ENCODE measurements at places on chromosomes 16 and 17. TPM values are rescaled to one million over a fixed set of nuclear protein-coding genes. Genes with fewer than 3 reads are reported as not detected.

DNA sequence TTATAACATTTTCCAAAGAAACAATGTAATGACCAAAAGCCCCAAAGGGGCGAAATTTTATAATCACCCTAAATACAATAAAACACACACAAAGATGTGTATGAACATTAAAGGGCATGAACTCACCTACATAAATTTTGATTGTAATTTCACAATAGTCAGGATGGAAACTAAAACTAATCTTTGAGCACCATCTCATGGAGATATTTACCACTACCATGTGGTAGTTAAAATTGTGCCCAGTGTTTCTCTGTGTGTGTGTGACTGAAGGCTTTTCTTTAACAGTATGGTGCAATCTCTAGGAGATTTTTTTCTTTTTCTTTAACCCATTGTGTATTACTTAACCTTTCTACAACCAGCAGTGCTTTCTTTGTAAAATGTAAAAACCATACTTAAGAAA, 19.7 kb upstream of the MEIOC start:
- no peak for DNase-seq

DNA sequence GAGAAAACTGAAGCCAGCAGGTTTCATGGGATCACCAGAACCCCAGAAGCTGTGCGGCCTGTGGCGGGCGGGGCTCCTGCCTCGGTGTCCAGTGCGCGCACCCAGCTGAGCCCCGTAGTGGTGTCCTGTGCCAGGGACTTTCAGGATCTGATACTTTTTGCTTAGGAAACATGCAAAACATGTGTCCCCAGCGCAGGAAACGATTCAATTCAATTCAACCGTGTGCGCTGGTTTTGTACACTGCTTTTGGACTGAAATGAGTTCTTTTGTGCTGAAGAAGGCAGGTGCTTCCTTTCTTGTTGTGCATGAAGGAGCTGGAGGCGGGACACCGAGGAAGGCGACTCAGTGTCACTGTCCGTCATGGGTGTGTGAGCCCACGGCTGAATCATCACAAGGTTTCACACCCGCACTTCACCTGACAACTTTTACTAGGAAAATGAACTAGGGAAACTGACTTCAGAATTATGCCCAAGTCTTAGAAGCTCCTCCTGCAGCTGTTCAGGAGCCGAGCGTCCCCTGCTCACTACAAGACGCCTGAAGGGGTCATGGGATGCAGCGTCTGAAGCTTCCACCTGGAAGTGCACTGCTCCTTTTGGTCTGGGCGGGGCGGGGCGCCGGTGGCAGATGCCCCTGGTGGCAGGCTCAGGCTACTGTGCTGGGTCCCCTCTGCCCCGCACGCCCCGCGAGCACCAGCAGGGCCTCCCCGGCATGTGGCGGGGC, 31.4 kb upstream of the ZNF750 start:
- no peak for DNase-seq

DNA sequence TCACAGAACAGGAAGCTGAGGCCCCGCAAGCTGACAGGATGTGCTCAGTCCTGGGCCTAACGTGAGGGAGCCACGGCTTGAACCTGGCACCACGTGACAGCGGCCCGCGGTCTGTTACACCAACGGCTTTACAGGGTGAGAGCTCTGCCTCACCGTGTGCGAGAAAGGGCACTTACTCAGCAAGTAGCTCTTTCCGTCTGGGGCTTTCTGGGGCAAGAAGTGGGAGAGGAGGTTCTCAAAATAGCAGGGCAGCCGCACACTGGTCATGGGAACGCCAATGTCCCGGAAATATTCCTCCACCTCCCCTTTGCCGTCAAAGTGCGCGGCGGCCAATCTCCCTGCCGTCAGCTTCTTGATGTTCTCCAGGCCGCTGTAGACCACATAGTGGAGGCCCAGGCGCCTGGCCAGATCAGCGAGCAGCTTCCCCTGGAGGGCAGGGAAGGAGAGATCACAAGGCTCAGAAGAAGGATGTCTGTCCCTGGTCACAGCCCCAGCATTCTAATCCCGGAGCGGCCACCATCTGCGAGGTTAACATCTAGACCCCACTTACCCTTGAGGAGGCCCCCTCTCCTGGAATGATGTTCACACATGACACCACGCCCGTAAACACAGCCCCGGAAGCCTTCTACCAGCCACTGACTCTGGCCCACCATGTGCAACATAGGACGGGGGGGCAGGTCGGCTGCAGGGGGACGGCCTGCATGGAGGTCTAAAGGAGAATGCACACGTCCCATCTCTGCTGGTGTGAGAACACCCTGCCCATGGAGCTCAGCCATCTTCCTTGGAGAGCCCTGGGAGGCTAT, 8.2 kb downstream of the NMRAL1 start:
- DNase-seq = no peak

GRCh38 chr17:18860161-18860972, 2.4 kb downstream of the PRPSAP2 start:
- no peak for DNase-seq

GRCh38 chr16:49701789-49702494, 154.0 kb downstream of the ZNF423 start:
- DNase-seq = no peak

- DNase-seq = no peak
Observed at GRCh38 chr17:74852237-74853047, 7.2 kb downstream of the GRIN2C start.

DNA sequence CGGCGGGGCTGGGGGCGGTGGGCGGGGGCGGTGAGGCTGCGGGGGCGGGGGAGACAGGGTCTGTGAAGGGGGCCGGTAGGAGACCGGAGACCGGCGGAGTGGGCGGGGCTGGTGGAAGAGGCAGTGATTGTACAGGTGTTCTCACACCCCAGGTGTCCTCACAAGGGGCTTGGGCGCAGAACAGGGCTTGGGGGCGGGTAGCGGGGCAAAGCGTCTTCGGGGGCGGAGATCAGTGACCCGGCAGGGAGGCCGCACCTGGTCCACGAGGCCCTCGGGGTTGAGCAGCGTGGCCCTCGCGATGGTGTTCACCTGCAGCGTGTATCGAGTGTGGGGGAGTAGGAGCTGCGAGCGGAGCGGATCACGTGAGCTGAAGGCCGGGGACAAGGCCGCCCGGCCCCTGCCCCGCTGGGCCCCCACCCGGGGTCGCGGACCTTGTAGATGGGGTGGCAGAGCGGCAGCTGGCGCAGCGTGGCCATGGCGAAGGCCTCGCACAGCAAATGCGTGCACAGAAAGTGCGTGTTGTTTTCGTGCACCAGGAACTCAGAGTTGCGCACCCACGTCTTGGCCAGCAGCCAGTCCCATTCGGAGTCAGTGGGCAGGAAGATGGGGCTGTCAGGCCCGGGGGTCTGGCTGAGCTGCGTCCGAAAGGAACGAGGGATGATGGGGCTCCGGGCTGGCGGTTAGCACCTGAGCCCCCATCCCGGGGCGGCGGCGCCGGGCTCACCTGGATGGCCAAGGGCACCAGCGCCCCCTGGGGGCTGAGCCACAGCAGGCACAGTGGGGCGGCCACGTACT, 8.5 kb downstream of the ALOXE3 start:
- DNase-seq = no peak

DNA sequence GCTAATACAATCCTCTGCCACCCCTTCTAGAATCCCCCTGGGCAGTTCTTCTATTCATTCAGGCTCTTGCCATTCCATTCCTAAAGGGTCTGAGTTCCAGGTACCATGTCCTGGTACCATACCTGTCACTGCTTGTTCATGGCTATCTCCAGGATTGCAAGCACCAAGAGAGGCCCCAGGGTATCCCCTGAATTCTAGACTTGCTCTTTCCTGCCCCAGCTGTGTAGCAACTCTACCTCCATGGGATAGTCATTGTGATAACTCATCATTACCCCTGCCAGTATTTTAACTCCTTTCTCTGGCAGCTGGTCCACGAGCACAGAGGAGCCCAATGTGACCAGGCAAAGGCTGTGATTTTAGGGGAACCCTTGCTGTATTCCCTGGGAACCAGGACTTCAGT, 143.7 kb upstream of the CDH5 start:
- no peak for DNase-seq

DNA sequence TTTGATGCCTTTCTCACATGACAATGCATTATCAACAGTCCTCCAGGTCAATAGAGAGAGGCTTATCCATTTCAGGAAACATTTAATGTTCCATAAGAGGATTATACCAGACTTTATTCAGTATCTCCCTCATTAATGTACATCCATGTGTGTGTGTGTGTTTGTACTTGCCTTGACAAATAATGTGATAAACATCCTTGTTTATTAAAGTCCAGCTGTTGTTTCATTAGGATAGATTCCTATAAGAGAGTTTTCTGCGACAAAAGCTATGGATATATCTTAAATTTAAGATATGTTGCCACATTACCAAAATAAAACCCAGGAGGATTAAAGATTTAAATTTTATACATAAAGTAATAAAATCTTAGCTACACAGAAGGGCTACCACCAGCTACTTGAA, 492.6 kb downstream of the TOX3 start:
- DNase-seq = no peak

- DNase-seq = no peak
Observed at GRCh38 chr16:77499373-77500285, 64.8 kb upstream of the ADAMTS18 start.

DNA sequence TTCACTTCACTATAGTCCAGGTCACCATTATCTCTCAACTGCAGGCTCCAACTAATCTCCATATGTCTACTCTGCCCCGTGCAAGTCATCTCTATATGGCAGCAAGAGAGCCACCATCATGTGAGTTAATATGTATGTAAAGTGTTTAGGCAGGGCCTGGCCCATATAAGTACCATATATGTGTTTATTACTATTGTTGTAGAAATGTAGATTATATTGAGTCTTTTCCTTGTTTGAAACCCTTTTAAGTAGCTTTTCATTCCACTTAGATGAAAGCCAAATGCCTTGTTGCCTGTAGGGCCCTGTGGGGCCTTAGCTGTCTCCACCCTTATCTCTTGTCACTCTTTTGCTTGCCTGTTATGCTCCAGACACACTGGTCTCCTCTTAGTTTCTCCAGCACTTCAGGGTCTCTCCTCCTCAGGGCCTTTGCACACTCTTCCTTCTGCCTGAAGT, 164.0 kb downstream of the PHKB start:
- no peak for DNase-seq

DNA sequence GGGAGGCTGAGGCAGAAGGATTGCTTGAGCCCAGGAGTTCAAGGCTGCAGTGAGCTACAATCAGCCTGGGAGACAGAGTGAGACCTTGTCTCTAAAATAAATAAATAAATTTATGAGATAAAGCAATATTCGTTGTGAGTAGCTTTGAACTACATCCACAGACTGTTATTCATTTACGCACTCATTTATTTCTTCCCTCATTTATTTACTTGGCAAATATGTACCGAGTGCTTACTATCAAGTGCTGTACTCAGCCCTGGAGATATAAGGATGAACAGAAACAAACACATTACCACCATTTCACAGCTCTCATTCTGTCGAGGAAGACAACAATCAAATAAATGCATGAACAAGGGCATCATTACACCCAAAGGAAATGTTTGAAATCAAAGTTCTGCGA, 24.7 kb upstream of the UMOD start:
- no peak for DNase-seq

GRCh38 chr17:70080541-70081347, 5.7 kb downstream of the KCNJ16 start:
- DNase-seq = no peak

- no peak for DNase-seq
Observed at GRCh38 chr17:3959295-3959899, 4.8 kb downstream of the ATP2A3 start.

DNA sequence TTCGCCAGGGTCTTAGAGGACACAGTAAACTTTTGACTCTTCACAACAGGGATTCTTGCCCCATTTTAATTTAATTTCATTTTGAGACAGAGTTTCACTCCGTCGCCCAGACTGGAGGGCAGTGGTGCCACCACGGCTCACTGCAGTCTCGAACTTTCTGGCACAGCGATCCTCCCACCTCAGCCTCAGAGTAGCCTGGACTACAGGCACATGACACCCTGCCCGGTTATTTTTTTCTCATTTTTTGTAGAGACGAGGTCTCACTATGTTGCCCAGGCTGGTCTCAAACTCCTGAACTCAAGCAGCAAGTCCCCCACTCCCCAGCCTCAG, 329 bp upstream of the NLE1 start:
- DNase-seq = no peak

GRCh38 chr17:42535155-42536047, 640 bp upstream of the NAGLU start:
- DNase-seq = no peak

- peak; percentile 25 for DNase-seq
Observed at GRCh38 chr16:10862438-10862837, 14.6 kb upstream of the CIITA start.

DNA sequence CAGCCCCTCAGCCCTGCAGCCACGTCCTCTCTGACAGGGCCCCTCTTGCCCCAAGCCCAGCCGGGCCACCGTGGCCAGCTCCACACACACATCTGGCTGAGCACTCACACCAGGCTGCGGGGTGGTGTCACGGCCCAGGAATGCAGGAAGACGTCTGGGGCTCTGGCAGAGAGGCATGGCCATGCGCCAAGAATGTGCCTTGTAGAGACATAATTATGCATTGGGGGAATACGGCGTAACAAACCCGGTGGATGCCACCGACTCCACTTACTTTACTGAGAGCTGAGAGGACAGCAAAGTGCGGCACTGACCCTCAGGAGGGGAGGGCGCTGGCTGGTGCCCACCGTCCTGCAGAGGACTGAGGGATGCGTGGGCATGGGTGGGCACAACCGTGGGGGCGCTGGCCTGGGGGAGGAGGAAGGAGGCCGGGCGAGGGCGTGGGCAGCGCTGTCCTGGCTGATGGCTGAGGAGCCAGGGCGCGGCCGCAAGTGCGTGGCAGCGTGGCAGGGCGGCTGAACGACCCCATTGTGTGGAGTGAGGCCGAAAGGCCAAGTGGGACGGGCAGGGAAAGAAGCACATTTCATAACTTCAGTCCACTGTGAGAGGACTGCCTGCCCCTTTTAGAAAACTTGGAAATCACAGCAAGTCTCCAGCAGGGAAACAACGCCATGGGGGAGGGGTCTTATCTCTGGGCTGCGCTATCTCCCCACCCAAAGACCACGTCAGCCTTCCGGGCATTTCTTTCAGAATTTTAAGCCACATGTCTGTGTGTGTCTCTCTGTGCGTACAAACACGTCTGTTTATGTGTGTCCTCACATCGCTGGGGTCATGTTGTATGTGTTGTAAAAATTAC, 30.6 kb downstream of the METRNL start:
- DNase-seq = peak; percentile 98

GRCh38 chr17:76264425-76264754, 758 bp upstream of the UBALD2 start:
- no peak for DNase-seq

EVPL gene
- total RNA-seq = 1.4 TPM

KCNH6 gene
- total RNA-seq = not detected

PSMD12 gene
- total RNA-seq = 29.5 TPM

SLC35G6 gene
- not detected for total RNA-seq

SYCE1L gene
- total RNA-seq = 0.81 TPM

LITAFD gene
- total RNA-seq = not detected

Measured in thoracic aorta (tissue), 2 donors.